Right lobe of liver (tissue), 6 donors: ENCODE measurements at places on chromosomes 7 and 10. TPM values are rescaled to one million over a fixed set of nuclear protein-coding genes. Genes with fewer than 3 reads are reported as not detected.

Gene DENND2A
- 2.0 TPM for total RNA-seq

Gene MAGI2
- 2.3 TPM for total RNA-seq

Gene LRRC18
- not detected for total RNA-seq

Gene ZNF365
- total RNA-seq: 0.06 TPM

Gene FOXI2
- not detected for total RNA-seq

Gene COPS6
- 45.3 TPM for total RNA-seq

Gene ZC3HAV1L
- total RNA-seq: 3.0 TPM

Gene KIFBP
- total RNA-seq: 8.3 TPM

Gene ANKRD30A
- not detected for total RNA-seq

Gene MUC12
- not detected for total RNA-seq

Gene DOCK4
- total RNA-seq: 29.9 TPM

Gene ANTXRL
- not detected for total RNA-seq

Gene CPA4
- not detected for total RNA-seq

Gene SHTN1
- 42.9 TPM for total RNA-seq

Gene CCDC172
- total RNA-seq: not detected

Gene SLC26A5
- total RNA-seq: 0.61 TPM

Gene CLDN12
- total RNA-seq: 49.3 TPM

Gene PTF1A
- not detected for total RNA-seq

Gene STK32C
- 1.6 TPM for total RNA-seq

Gene TDRD1
- total RNA-seq: 0.07 TPM
